Stomach (tissue), 19 donors: ENCODE measurements at places on chromosomes 6 and 20. TPM values are rescaled to one million over a fixed set of nuclear protein-coding genes. Genes with fewer than 3 reads are reported as not detected.

GRCh38 chr20:62880935-62881661 lies 19.5 kb upstream of the TCFL5 start:
- no peak for DNase-seq
- peaks cover 15% of the 10 kb centered on the region for H3K4me1 ChIP-seq
- H3K27ac ChIP-seq = no peak overlapping the region
- H3K36me3 ChIP-seq = peaks cover 43% of the 10 kb centered on the region

DUSP15 gene
- not detected for total RNA-seq

GRCh38 chr6:151009576-151009975 lies 144.1 kb downstream of the MTHFD1L start:
- no peak for DNase-seq
- peaks cover 12% of the 10 kb centered on the region for H3K4me1 ChIP-seq
- H3K4me3 ChIP-seq = no peak overlapping the region
- H3K36me3 ChIP-seq = no peaks in the 10 kb centered on the region
- no peaks in the 10 kb centered on the region for H3K27me3 ChIP-seq

- H3K4me1 ChIP-seq = peaks cover 2% of the 10 kb centered on the region
- peaks cover 40% of the 10 kb centered on the region for H3K36me3 ChIP-seq
- no peaks in the 10 kb centered on the region for H3K27me3 ChIP-seq
- no peak for DNase-seq
- no peak overlapping the region for H3K27ac ChIP-seq
Measured at GRCh38 chr6:143804835-143805239, 38.3 kb upstream of the LTV1 start.

HLA-DOB gene
- not detected for total RNA-seq

DNA sequence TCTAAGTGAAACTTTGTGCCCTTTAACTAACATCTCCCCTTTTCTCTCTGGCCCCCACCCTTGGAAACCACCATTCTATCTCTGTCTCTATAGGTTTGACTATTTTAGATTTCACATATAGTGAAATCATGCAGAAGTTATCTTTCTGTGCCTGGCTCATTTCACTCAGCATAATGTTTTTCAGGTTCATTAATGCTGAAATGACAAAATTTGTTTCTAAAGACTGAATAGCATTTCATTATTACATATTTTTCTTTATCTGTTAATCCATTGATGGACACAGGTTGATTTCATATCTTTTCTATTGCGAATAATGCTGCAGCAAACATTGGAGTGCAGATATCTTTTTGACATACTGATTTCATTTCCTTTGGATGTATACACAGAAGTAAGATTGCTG lies 30.7 kb downstream of the MEI4 start:
- H3K27me3 ChIP-seq = no peaks in the 10 kb centered on the region
- no peaks in the 10 kb centered on the region for H3K4me1 ChIP-seq
- H3K27ac ChIP-seq = no peak overlapping the region
- no peak overlapping the region for H3K4me3 ChIP-seq

DNA sequence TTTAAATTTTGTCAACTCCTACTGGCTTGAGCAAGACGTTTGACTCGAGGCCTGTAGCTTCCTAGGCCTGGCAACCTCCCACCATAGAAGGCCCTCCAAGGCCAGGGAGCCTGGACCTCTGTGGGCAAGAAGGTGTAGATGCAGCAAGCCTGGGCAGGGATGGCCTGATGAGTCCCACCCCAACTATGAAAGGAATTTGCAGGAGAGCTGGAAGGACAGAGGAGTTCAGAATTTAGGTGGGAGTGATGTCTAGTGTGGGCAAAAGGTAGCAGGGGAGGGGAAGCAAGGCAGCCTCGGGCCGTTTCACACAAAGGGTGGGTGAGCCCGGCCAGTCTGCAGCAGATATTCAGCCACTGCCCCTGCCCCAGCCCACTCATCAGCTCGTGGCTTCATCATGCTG lies 245.2 kb downstream of the CDH26 start:
- H3K4me1 ChIP-seq = no peaks in the 10 kb centered on the region
- no peak overlapping the region for H3K27ac ChIP-seq
- no peaks in the 10 kb centered on the region for H3K27me3 ChIP-seq
- DNase-seq = no peak
- no peak overlapping the region for H3K4me3 ChIP-seq
- H3K36me3 ChIP-seq = no peaks in the 10 kb centered on the region

- no peak for DNase-seq
- no peaks in the 10 kb centered on the region for H3K4me1 ChIP-seq
- H3K27me3 ChIP-seq = no peaks in the 10 kb centered on the region
- H3K27ac ChIP-seq = peak overlapping the region; percentile 43
- H3K36me3 ChIP-seq = no peaks in the 10 kb centered on the region
Measured at GRCh38 chr6:165876588-165876987, 213.5 kb upstream of the PDE10A start.

HMGCLL1 gene
- total RNA-seq = not detected

DNA sequence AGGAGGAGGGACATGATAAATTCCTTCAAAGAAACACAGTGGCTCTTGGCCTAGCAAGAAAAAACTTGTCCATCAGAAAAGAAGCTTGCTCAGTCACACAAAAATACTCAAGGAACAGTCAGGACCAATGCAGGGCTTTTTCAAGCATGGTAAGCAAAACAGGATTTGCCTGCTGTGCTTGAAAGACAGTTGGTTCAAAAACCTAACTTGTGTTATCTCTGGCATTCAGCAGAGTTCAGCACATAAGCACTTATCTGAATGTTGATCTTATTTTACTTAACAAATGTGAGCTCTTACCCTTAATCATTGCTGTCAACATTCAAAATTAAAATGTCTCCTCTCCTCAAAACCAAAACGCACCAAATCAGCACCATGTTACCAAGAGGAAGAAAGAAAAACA lies 38.3 kb downstream of the ATG5 start:
- H3K27me3 ChIP-seq = no peaks in the 10 kb centered on the region
- H3K36me3 ChIP-seq = peaks cover 16% of the 10 kb centered on the region
- H3K4me3 ChIP-seq = no peak overlapping the region
- H3K27ac ChIP-seq = no peak overlapping the region

DNA sequence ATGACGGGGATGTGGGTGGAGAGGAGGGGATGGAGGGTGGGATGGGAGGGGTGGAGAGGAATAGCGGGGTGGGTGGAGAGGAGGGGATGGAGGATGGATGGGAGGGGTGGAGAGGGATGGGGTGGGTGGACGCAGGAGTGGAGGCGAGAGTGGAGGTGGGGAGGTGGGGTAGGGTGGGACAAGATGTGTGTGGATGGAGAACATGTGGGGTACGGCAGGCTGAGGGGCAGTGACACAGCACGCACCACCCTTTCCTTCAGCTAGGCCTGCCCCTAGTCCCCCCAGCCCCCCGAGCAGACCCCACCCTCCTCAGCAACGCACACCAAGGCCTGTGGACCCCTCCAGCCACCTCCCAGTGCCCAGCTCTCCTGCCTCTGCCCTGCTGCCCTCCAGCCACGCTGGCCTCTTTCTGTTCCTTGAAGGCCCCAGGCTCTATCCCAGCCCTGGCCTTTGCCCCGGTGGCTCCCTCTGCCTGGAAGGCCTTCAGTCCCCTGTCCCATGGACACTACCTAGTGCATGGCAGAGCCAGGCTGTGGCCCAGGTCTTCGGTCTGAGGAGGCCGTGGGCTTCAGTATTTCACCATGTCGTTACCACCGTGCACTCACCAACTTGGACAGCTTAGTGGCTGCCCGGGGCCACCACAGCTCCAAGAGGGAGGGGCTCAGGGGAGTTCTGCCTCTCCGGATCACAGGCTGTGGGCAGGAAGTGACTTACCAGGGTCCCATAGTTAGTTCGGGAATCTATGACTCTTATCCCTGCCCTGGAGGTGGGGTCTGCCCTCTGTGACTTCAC lies 78.4 kb upstream of the PMEPA1 start:
- no peaks in the 10 kb centered on the region for H3K36me3 ChIP-seq
- H3K27ac ChIP-seq = no peak overlapping the region
- no peak overlapping the region for H3K4me3 ChIP-seq
- no peaks in the 10 kb centered on the region for H3K4me1 ChIP-seq
- no peak for DNase-seq

DNA sequence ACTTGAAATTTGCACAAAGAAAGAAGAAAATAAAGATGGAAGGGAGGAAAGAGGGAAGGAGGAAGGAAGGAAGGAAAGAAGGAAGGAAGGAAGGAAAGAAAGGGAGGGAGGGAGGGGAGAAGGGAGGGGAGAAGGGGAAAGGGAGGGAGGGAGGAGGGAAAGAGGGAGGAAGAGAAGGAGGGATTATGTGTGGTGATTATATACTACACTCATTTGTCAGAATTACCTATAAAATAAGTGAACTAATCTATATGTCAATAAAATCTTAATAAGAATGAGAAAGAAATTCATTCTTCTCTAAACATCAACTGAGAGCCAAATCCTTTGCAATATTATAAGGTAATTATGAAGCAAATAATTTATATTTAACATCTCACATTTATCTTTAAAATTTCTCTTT lies 77.9 kb upstream of the TFAP2D start:
- H3K4me3 ChIP-seq = no peak overlapping the region
- no peaks in the 10 kb centered on the region for H3K36me3 ChIP-seq
- no peak overlapping the region for H3K27ac ChIP-seq
- H3K27me3 ChIP-seq = no peaks in the 10 kb centered on the region
- no peak for DNase-seq

DNA sequence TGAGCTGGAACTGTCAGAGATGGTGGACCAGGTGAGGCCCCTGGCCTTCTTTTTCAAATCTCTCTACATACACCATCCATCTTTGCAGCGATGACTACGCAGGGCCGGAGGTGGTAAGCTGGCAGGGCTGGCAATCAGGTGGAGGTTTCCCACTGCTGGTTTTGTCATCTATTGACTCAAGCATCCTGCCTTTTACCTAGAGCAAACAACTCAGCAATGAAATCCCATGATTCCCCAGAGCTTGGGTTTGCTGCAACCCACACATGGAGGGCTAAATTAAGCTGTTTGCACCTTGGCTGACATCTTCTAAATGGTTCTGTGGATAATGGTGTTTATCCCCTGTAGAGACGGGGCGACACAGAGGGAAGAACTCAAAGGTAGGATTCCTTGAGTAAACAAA lies 170.2 kb downstream of the SCP2D1 start:
- peak; percentile 60 for DNase-seq
- H3K27ac ChIP-seq = no peak overlapping the region
- H3K4me3 ChIP-seq = no peak overlapping the region
- H3K27me3 ChIP-seq = no peaks in the 10 kb centered on the region
- no peaks in the 10 kb centered on the region for H3K4me1 ChIP-seq

DNA sequence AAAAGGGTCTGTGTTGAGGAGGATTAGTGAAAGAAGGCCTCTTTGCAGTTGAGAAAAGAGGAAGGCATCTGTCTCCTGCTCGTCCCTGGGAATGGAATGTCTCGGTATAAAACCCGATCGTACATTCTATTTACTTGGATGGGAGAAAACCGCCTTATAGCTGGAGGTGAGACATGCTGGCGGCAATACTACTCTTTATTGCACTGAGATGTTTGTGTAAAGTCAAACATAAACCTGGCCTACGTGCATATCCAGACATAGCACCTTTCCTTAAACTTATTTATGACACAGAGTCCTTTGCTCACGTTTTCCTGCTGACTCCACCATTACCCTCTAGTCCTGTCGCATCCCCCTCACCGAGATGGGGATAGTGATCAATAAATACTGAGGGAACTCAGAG lies 4.5 kb downstream of the TDP2 start:
- H3K4me1 ChIP-seq = peaks cover 37% of the 10 kb centered on the region
- DNase-seq = no peak
- H3K4me3 ChIP-seq = no peak overlapping the region
- no peaks in the 10 kb centered on the region for H3K27me3 ChIP-seq
- H3K36me3 ChIP-seq = peaks cover 39% of the 10 kb centered on the region

DNA sequence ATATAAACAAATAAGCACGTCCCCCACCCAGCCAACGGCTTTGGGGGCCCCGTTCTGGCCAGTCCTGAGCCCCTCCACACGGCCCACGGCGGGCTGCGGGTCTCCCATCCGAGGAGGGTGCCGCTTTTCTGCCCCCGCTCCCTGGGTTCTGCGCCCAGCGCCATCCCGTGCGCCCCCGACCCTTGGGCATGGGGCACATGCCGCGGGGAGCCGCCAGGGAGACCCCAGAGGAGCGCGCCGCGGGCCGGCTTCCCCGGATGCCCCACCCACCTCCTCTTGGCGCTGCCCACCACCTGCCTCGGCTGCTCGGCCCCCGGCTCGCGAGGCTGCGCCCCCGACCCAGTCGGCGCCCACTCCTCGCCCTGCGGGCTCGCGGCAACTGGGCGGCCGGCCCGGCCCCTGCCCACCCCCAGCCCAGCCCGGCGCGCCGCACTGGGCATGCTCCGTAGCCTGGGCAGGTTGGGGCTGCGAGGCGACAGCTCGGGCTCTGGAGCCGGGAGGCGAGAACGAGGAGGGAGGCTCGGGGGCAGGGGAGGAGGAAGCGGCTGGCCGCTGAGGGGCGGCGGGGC lies 570 bp upstream of the PLCB4 start:
- H3K36me3 ChIP-seq = no peaks in the 10 kb centered on the region
- H3K27ac ChIP-seq = peak overlapping the region; percentile 90
- peak overlapping the region; percentile 67 for H3K4me3 ChIP-seq
- peaks cover 20% of the 10 kb centered on the region for H3K27me3 ChIP-seq

BNIP5 gene
- 5.7 TPM for total RNA-seq

DNA sequence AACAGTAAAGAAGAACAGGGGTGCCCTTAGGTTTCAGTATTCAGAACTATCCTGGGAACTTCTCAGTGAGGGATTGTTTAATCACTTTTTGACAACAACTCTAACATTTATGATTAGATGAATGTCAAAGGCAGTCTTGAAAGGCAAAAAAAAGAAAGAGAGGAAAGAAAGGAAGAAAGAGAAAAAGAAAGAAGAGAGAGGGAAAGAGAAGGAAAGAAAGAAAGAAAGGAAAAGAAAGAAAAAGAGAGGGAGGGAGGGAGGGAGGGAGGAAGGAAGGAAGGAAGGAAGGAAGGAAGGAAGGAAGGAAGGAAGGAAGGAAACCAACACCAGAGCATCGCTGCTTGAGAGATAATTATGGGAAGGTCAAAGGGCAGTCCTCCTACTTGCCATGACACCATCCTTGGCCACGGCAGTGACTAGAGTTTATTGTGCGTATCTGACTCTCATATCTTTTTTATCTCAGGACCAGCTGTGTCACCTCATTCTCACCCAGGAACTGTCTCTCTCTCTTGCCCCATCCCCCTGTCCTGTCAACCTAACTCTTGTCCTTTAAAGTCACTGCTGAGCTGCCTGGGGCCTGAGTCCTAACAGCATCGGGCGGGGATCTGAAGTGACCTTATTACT lies 96.8 kb upstream of the ATXN1 start:
- no peak for DNase-seq
- no peak overlapping the region for H3K4me3 ChIP-seq
- H3K27ac ChIP-seq = no peak overlapping the region

- H3K4me1 ChIP-seq = peaks cover 39% of the 10 kb centered on the region
- no peak for DNase-seq
- no peak overlapping the region for H3K4me3 ChIP-seq
- H3K36me3 ChIP-seq = peaks cover 28% of the 10 kb centered on the region
- H3K27ac ChIP-seq = no peak overlapping the region
- no peaks in the 10 kb centered on the region for H3K27me3 ChIP-seq
Measured at GRCh38 chr6:35093118-35093445, 48.1 kb downstream of the TCP11 start.
